Right atrium auricular region (tissue), 2 donors: ENCODE measurements at places on chromosomes 7 and 10. TPM values are rescaled to one million over a fixed set of nuclear protein-coding genes. Genes with fewer than 3 reads are reported as not detected.
A peak's percentile ranks its signal among the peaks of the same experiment; 100 is the strongest.

GRCh38 chr7:45659496-45660139 lies 85.5 kb downstream of the ADCY1 start:
- peak; percentile 48 for DNase-seq
- no peak overlapping the region for H3K4me3 ChIP-seq
- H3K4me1 ChIP-seq: no peaks in the 10 kb centered on the region
- no peak overlapping the region for H3K27ac ChIP-seq
- no peaks in the 10 kb centered on the region for H3K27me3 ChIP-seq

GRCh38 chr10:68566351-68566750 lies 6.2 kb downstream of the TET1 start:
- H3K4me1 ChIP-seq: peaks cover 13% of the 10 kb centered on the region
- DNase-seq: no peak
- H3K27ac ChIP-seq: no peak overlapping the region
- H3K4me3 ChIP-seq: no peak overlapping the region

DNA sequence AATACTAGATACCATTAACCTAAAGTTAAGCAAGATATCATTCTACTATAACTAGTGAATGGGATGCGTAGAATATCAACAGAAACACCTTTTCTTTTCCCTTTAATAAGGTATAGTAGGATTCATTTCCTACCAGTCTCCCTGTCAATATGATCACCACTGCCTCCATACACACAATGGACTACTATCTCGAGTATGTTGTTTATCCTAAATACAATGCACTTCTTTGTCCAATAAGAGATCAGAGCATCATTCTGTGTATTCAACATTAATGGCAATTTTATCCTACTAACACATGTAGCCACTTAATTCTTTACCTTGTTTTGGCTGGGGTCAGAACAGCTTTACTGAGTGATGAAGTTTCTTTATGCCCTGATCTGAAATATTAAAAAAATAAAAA lies 276.3 kb downstream of the TFEC start:
- H3K36me3 ChIP-seq: no peaks in the 10 kb centered on the region
- H3K4me1 ChIP-seq: no peaks in the 10 kb centered on the region
- no peak overlapping the region for H3K4me3 ChIP-seq
- no peak for DNase-seq

Gene ZNF777
- 6.0 TPM for total RNA-seq

- H3K4me1 ChIP-seq: no peaks in the 10 kb centered on the region
- no peak overlapping the region for H3K4me3 ChIP-seq
- no peaks in the 10 kb centered on the region for H3K27me3 ChIP-seq
- no peak overlapping the region for H3K27ac ChIP-seq
- H3K36me3 ChIP-seq: no peaks in the 10 kb centered on the region
- no peak for DNase-seq
Observed at GRCh38 chr10:71643904-71644303, 75.7 kb downstream of the C10orf105 start.

DNA sequence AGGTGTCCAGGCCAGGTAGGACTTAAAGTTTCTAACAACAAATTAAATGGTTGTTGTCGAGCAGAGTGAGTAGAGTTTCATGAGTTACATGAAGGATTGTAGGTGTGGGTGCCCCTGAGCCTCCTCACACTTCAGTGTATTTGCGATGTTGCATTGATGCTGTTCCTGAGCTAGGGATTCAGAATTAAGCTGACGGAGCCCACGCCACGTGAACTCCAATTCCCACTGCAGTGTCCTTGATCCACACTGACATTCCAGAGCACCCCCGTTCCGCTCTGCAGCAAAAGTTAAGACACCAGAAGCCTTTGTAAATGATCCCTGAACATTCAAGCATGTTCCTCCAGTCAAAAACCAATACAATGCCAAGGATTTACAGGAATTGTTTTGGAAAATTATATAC lies 78.8 kb upstream of the SEC61G start:
- H3K4me1 ChIP-seq: peaks cover 13% of the 10 kb centered on the region
- no peaks in the 10 kb centered on the region for H3K36me3 ChIP-seq
- no peak overlapping the region for H3K4me3 ChIP-seq
- H3K27me3 ChIP-seq: no peaks in the 10 kb centered on the region
- DNase-seq: no peak
- H3K27ac ChIP-seq: peak overlapping the region; percentile 63

DNA sequence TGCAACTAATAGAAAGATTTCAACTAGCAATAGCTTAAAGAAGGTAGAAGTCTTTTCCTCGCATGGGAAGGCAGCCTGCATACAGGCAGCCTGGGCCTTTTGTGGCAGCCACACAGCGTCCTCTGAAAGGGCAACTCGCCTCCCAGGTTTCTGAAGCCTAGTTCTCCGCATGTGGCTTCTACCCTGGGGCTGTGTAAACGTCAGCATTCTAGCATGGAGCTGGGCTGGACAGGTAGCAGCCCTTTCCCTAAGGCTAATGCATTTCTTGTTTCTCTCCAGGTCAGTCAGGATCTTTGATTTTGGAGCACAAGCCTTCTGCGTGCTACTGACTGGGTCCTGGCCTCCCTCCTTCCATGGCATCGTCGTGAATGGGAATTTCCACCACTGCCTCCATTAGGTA lies 23.8 kb upstream of the SEC61G start:
- no peaks in the 10 kb centered on the region for H3K27me3 ChIP-seq
- no peak overlapping the region for H3K4me3 ChIP-seq
- no peaks in the 10 kb centered on the region for H3K36me3 ChIP-seq
- no peaks in the 10 kb centered on the region for H3K4me1 ChIP-seq
- no peak for DNase-seq
- no peak overlapping the region for H3K27ac ChIP-seq

Gene ANKRD30A
- total RNA-seq: not detected

Gene SORCS1
- total RNA-seq: 1.6 TPM

- H3K36me3 ChIP-seq: no peaks in the 10 kb centered on the region
- no peaks in the 10 kb centered on the region for H3K27me3 ChIP-seq
- H3K4me3 ChIP-seq: no peak overlapping the region
- peaks cover 23% of the 10 kb centered on the region for H3K4me1 ChIP-seq
- H3K27ac ChIP-seq: peak overlapping the region; percentile 32
Observed at GRCh38 chr7:121083138-121083789, 94.8 kb downstream of the CPED1 start.

- H3K36me3 ChIP-seq: no peaks in the 10 kb centered on the region
- H3K27me3 ChIP-seq: no peaks in the 10 kb centered on the region
- H3K27ac ChIP-seq: peak overlapping the region; percentile 12
- H3K4me3 ChIP-seq: no peak overlapping the region
- peaks cover 16% of the 10 kb centered on the region for H3K4me1 ChIP-seq
Observed at GRCh38 chr7:30852308-30852684, 59.4 kb upstream of the AQP1 start.
